ENCODE measurements at places on chromosomes 7 and 10.
A peak's percentile ranks its signal among the peaks of the same experiment; 100 is the strongest.

DNA sequence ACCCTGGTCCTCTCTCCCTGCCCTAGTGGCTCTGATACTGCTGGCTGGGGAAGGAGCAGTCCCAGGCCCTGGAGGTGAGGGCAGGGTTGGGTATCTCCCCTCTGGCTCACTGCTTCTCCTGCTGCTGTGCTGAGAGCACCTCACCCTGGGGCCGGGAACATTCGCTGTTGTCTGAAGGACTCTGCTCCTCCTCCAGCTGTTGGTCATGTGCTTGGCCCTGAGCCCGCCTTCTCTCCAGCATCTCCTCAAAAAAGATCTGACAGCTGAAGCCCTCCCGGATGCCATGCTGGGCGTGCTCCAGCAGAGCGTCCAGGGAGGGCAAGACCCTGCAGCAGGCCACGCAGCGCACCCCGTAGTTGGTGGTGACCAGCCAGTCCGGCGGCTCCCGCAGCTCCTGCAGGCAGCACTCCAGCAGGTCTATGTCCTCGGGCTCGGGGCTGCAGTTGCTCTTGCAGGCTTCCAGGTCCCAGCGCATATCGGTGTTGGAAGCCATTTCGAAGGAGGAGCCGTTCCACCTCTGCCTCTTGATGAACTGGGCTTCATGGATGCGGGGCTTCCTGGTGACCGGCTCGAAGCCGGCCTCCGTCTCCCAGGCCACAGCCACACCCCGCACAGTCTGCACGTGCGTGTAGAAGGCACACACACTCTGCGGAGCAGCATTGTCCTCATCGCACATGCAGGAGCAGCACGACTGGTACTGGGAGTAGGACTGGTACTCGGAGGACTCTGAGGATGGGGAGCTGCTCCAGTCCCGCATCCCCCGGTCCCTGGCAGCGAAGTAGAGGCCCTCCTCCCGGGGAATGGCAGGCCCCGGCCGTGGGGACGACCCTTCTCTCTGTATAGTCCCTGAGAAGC lies 2.1 kb downstream of the FAM170B start:
- no peaks in the 10 kb centered on the region for H3K27me3 ChIP-seq
- H3K36me3 ChIP-seq, result no peaks in the 10 kb centered on the region
- H3K4me3 ChIP-seq, result no peak overlapping the region
- H3K4me1 ChIP-seq, result peaks cover 4% of the 10 kb centered on the region
- no peak overlapping the region for H3K27ac ChIP-seq

GRCh38 chr7:71630516-71630915 lies 498.6 kb downstream of the GALNT17 start:
- no peaks in the 10 kb centered on the region for H3K36me3 ChIP-seq
- H3K4me1 ChIP-seq, result no peaks in the 10 kb centered on the region
- DNase-seq, result no peak
- H3K27me3 ChIP-seq, result no peaks in the 10 kb centered on the region
- no peak overlapping the region for H3K4me3 ChIP-seq

GRCh38 chr7:31312889-31313288 lies 27.6 kb downstream of the NEUROD6 start:
- H3K36me3 ChIP-seq, result no peaks in the 10 kb centered on the region
- DNase-seq, result peak; percentile 30
- no peak overlapping the region for H3K4me3 ChIP-seq
- no peaks in the 10 kb centered on the region for H3K4me1 ChIP-seq

GRCh38 chr7:43463401-43463980 lies 119.4 kb upstream of the STK17A start:
- DNase-seq, result no peak
- H3K27ac ChIP-seq, result no peak overlapping the region
- no peaks in the 10 kb centered on the region for H3K27me3 ChIP-seq

GRCh38 chr10:52283174-52283573 lies 30.9 kb upstream of the DKK1 start:
- DNase-seq, result no peak
- no peaks in the 10 kb centered on the region for H3K36me3 ChIP-seq
- H3K27ac ChIP-seq, result no peak overlapping the region
- no peak overlapping the region for H3K4me3 ChIP-seq
- no peaks in the 10 kb centered on the region for H3K27me3 ChIP-seq

DNA sequence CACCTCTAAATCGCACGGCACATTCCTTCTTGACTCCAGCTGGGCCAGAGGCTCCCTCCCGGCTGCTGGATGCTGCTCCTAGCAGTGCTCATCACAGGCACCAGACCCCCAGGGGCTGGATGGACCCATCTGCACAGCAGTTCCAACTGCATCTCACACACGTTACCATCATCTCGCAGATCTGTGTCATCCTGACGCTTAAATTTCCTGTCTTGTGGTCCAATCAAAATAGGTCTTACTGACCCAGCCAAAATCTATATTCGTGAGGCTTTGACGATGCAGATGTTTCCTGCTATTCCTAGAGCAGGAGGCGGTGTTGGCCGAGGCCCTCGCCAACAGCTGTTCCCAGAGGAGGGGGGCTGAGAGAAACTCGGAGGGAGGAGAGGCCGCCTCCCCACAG lies 108.0 kb downstream of the MKI67 start:
- H3K4me3 ChIP-seq, result no peak overlapping the region
- H3K4me1 ChIP-seq, result no peaks in the 10 kb centered on the region
- DNase-seq, result peak; percentile 30
- H3K27ac ChIP-seq, result no peak overlapping the region

DNA sequence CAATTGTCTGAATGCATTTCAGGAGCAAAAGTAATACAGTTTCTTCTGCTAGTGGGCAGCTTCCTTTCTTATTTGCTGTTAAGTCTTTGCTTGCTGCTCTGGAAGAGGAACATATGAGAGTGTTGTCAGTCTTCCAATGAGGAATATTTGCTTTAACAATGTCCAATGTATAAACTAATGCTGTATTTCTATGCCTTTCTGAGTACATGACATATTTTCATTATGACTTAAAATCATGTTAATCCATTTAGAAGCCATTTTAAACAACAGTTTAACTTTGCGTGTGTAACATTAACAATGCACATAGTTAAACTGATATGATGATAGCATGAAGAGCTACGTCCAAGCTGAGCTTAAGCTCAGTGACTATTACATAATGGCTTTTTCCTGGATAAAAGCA lies 933.4 kb upstream of the GHITM start:
- H3K27ac ChIP-seq, result no peak overlapping the region
- no peaks in the 10 kb centered on the region for H3K27me3 ChIP-seq
- H3K4me3 ChIP-seq, result no peak overlapping the region
- no peaks in the 10 kb centered on the region for H3K4me1 ChIP-seq
- no peak for DNase-seq

DNA sequence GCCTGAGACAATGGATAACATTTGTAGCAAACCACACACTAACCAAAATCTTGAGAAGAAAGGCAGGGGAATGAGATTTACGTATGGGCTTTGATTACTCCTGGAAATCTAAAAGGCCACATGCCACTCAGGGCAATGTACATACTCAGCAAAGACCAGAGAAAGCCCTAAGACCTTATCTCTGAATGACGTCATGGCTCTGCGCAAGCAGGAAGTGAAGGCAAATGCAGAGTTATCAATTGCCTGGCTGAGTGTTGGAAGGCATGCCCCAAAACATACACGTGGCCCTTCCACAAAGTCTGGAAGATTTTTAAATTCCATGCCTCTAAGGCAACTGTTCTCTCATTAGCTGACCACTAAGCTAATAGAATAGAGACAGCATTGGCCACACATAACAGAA lies 90.9 kb upstream of the NRBF2 start:
- H3K4me3 ChIP-seq, result no peak overlapping the region
- H3K36me3 ChIP-seq, result no peaks in the 10 kb centered on the region
- H3K4me1 ChIP-seq, result no peaks in the 10 kb centered on the region
- H3K27me3 ChIP-seq, result no peaks in the 10 kb centered on the region
- no peak overlapping the region for H3K27ac ChIP-seq
- no peak for DNase-seq

DNA sequence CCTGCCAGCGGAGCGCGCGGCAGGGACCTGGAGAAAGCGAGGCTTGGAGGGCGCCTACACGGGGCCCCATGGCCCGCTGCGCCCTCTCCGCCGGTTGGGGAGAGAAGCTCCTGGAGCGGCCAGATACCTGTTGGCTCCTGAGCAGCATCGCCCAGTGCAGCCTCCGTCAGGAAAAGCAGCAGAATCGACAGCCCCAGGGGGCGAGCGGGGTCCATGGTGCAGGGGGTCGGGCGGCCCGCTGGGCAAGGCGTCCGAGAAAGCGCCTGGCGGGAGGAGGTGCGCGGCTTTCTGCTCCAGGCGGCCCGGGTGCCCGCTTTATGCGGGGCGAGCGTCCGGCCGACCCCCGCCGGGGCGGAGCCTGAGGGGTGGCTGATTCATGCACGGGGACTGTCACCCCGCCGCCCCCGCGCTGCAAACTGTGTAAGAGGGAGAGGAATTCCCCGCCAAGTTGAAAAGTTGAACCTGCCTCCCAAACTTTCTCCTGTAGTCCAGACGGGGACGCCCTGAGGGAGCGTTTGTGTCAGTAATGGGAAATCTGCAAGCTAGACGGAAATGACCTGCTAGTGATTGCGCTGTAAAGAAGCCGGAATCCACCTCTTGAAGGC lies at the start of gene TFPI2:
TSS of gene TFPI2 (minus strand) at position 290 of the 605 bp plus-strand sequence. CDS start at position 215, 75 bp downstream.
- no peak within 1 kb of the TSS for H3K27ac ChIP-seq
- H3K36me3 ChIP-seq, result no peaks in the 10 kb centered on the region
- peak; percentile 87 for DNase-seq
- peaks cover 8% of the 10 kb centered on the region for H3K4me1 ChIP-seq

GRCh38 chr10:29734962-29735627 lies 100.3 kb upstream of the SVIL start:
- peaks cover 35% of the 10 kb centered on the region for H3K4me1 ChIP-seq
- H3K27ac ChIP-seq, result peak overlapping the region; percentile 100
- no peaks in the 10 kb centered on the region for H3K27me3 ChIP-seq
- peak overlapping the region; percentile 75 for H3K4me3 ChIP-seq
- H3K36me3 ChIP-seq, result no peaks in the 10 kb centered on the region

- H3K4me3 ChIP-seq, result no peak overlapping the region
- peaks cover 4% of the 10 kb centered on the region for H3K4me1 ChIP-seq
- no peak overlapping the region for H3K27ac ChIP-seq
- H3K36me3 ChIP-seq, result no peaks in the 10 kb centered on the region
- no peak for DNase-seq
Measured at GRCh38 chr10:677750-678661, 11.5 kb downstream of the DIP2C start.

GRCh38 chr10:21993360-21994001 lies 10.0 kb downstream of the DNAJC1 start:
- H3K27me3 ChIP-seq, result no peaks in the 10 kb centered on the region
- H3K36me3 ChIP-seq, result no peaks in the 10 kb centered on the region
- H3K27ac ChIP-seq, result no peak overlapping the region

DNA sequence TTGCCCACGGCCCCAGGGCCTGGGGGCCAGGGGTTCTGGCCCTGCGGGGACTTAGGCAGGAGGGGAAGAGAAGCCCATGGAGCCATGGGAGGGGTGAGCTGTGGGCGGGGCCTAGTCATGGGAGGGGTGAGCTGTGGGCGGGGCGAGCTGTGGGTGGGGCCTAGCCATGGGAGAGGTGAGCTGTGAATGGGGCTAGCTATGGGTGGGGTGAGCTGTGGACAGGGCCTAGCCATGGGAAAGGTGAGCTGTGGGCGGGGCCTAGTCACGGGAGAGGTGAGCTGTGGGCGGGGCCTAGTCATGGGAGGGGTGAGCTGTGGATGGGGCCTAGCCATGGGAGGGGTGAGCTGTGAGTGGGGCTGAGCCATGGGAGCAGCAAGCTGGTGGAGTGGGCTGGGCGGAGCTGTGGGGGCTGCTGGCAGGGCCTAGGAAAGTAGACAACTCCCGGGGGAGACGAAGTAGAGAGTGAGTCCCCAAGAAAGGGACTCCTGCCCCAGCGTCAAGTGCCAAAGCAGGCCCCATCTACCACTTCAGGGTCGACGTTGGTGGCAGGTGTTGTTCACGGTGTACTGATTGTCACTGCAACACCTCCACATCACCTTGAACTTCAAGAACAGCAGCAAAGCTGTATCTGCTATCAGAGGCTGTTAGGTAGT lies 19.2 kb upstream of the TTYH3 start:
- H3K36me3 ChIP-seq, result peaks cover 5% of the 10 kb centered on the region
- H3K27me3 ChIP-seq, result no peaks in the 10 kb centered on the region
- H3K4me3 ChIP-seq, result no peak overlapping the region
- peaks cover 16% of the 10 kb centered on the region for H3K4me1 ChIP-seq
- no peak for DNase-seq

DNA sequence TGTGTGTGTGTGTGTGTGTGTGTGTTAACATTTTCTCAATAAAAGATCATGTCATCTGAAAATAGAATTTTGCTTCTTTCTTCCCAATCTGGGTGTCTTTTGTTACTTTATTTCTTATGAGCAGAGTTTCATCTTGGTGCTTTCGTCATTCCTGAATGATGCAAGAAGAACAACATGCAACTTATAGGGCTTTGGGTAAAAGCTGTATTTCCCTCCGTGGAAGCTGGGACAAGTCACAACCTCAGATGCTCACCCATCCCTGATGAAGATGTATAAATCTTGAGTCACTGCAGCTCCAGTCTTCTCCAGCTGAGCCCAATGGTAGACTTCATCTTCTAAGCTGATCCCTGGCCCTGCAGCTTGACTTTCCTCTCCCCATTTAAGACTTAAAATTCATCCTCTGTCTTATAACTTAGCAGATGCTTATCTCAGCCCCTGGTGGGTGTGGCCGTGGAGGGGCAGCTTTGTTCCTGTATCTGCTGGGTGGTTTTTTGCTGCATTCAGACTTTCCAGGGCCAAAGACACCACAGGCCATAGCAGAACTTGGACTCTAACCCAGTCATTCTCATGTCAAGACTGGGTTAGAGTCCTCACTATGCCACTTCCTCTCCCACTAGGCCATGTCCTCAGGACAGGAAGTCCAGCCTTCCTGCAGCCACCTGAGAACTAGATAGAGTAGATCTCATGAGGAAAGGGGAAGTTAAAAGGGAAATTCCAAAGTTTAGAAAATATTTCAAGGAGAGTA lies 356.4 kb downstream of the TNS3 start:
- H3K4me1 ChIP-seq, result no peaks in the 10 kb centered on the region
- H3K36me3 ChIP-seq, result no peaks in the 10 kb centered on the region
- no peaks in the 10 kb centered on the region for H3K27me3 ChIP-seq

- H3K27ac ChIP-seq, result no peak overlapping the region
- H3K36me3 ChIP-seq, result no peaks in the 10 kb centered on the region
- DNase-seq, result no peak
- no peak overlapping the region for H3K4me3 ChIP-seq
- no peaks in the 10 kb centered on the region for H3K4me1 ChIP-seq
- H3K27me3 ChIP-seq, result no peaks in the 10 kb centered on the region
Measured at GRCh38 chr7:29620556-29620930, 56.9 kb downstream of the PRR15 start.

DNA sequence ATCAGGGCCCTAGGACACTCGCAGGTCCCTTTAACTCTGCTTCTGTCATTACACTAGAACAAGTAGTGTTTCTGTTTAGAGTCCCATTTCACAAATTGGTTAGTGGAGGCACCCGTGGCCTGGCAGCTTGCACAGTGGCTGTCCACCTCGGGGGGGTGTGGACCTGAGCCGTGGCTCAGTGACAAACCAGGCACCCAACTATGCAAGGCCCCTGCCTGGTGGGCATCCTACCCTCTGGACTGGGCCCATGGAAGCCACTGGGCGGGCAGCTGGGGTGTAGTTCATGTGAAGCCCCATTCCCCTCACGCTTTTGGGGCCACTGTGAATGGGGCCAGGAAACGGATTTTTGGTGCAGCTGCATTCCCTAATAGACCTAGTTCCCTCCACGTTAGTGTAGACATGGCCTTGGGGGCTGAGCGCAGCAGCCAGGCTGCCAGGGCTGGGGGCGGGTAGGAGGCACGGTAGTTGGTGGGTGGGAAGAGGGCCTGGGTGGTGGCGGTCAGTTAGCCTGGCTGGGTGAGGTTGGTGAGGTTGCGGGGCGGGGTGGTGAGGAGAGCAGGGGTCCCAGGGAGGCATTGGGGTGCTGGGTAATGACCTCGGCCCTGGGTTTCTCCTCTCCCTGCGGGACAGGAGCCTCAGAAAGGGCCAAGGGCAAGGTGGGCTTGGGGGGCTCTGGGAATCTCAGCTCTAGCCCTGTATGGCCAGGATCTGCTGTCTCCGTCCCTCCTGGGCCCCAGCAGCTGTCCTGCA lies 18.7 kb downstream of the ZNF316 start:
- H3K27me3 ChIP-seq, result no peaks in the 10 kb centered on the region
- no peak overlapping the region for H3K27ac ChIP-seq
- no peak for DNase-seq
- no peak overlapping the region for H3K4me3 ChIP-seq
- no peaks in the 10 kb centered on the region for H3K4me1 ChIP-seq
- peaks cover 30% of the 10 kb centered on the region for H3K36me3 ChIP-seq

Measured in upper lobe of left lung (tissue), 6 donors.